ENCODE measurements at places on chromosomes 1 and 21. TPM values are rescaled to one million over a fixed set of nuclear protein-coding genes. Genes with fewer than 3 reads are reported as not detected.

AGT gene
- total RNA-seq, result 1,265 TPM

DISP1 gene
- total RNA-seq, result 2.7 TPM

MACO1 gene
- 32.9 TPM for total RNA-seq

TRIM63 gene
- 3.5 TPM for total RNA-seq

EPHB2 gene
- total RNA-seq, result 1.8 TPM

TFF2 gene
- 0.57 TPM for total RNA-seq

CCDC30 gene
- 0.93 TPM for total RNA-seq

BRDT gene
- not detected for total RNA-seq

PCBP3 gene
- total RNA-seq, result 0.77 TPM

SMIM1 gene
- 3.8 TPM for total RNA-seq

CFAP410 gene
- total RNA-seq, result 9.1 TPM

DNA sequence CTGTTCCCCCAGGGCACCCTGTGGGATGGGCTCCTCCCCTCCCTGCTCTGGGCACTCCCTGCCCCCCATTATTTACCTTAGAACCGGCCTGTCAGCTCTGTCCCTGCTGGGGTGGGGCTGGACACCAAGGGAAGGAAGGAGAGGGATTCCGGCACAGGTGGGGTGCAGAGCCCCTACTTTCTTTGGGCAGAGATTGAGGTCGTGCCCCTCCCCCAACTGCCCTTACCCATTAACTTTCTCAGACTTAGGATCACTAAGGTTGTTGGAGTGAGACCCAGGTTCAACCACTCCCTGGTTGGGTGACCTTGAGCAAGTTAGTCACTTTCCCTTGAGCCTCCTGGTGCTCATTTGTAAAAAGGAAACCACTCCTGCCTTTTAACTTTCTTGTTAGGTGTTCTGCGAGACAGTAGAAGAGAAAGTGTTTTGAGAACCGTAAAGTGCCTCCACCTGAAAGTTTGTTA is 57.0 kb upstream of the SYNC start:
- no peaks in the 10 kb centered on the region for H3K27me3 ChIP-seq
- peak; percentile 55 for DNase-seq
- H3K4me3 ChIP-seq, result no peak overlapping the region
- peaks cover 4% of the 10 kb centered on the region for H3K4me1 ChIP-seq
- peak overlapping the region; percentile 35 for H3K27ac ChIP-seq
- H3K36me3 ChIP-seq, result no peaks in the 10 kb centered on the region

GRCh38 chr1:40687661-40688060 is 3.8 kb upstream of the NFYC start:
- H3K27me3 ChIP-seq, result no peaks in the 10 kb centered on the region
- no peaks in the 10 kb centered on the region for H3K4me1 ChIP-seq
- H3K36me3 ChIP-seq, result no peaks in the 10 kb centered on the region
- DNase-seq, result no peak
- H3K27ac ChIP-seq, result no peak overlapping the region
- no peak overlapping the region for H3K4me3 ChIP-seq

- no peaks in the 10 kb centered on the region for H3K4me1 ChIP-seq
- H3K27ac ChIP-seq, result no peak overlapping the region
- DNase-seq, result no peak
- H3K36me3 ChIP-seq, result no peaks in the 10 kb centered on the region
- no peaks in the 10 kb centered on the region for H3K27me3 ChIP-seq
Observed at GRCh38 chr1:76428028-76428427, 353.5 kb downstream of the ST6GALNAC3 start.

DNA sequence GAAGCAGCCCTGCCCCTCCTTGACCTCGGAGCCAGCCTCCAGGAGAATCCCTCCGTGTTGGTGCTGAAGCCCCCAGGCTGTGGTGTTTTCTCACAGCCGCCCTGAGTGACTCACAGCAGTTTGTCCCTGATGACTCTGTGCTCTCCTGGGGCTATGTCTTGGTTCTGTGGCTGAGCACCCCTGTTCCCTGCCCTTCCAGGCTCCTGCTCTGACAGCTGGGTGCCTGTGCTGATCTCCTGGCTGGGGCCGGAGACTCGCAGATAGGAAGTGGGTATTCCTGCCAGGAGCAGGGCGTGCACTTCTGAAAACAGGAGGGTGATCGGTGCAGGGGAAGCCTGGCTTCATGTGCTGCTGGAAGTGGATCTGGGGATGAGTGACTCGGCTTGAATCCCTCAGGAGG is 34.5 kb downstream of the POFUT2 start:
- H3K36me3 ChIP-seq, result no peaks in the 10 kb centered on the region
- no peak overlapping the region for H3K4me3 ChIP-seq
- H3K27ac ChIP-seq, result no peak overlapping the region

DNA sequence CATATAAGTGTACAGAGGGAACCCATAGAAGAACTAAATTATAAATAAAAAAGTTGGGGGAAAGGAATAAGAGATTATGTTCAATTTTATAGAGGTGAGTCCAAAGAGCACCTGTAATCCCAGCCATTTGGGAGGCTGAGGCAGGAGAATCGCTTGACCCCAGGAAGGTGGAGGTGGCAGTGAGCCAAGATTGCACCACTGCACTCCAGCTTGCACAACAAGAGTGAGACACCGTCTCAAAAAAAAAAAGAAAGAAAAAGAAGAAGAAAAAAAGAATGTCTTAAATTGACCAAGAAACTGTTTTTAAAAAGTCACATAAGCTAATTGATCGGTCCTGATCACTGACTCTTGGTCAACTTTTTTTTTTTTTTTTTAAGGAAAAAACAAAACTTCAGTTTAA is 19.1 kb upstream of the ATF3 start:
- no peaks in the 10 kb centered on the region for H3K4me1 ChIP-seq
- no peaks in the 10 kb centered on the region for H3K27me3 ChIP-seq
- no peaks in the 10 kb centered on the region for H3K36me3 ChIP-seq
- DNase-seq, result no peak

DNA sequence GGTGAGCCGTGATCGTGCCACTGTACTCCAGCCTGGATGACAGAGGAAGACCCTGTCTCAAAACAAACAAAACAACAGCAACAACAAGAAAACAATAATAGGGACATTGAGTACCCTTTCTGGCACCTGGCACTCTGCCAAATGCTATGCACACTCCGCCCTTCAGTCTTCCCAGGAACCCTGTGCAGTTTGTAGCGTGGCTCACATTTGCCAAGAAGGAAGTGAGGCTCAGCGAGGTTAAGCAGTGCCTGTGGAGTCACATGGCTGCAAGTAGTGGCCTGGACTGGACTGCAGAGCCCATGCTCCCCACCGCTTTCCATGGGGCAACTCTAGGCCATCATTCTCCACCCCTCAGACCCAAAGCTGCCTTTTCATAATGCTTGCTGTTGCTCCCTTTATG is 5.3 kb upstream of the EVA1B start:
- no peak for DNase-seq
- H3K4me1 ChIP-seq, result no peaks in the 10 kb centered on the region
- no peaks in the 10 kb centered on the region for H3K27me3 ChIP-seq
- H3K36me3 ChIP-seq, result no peaks in the 10 kb centered on the region

DNA sequence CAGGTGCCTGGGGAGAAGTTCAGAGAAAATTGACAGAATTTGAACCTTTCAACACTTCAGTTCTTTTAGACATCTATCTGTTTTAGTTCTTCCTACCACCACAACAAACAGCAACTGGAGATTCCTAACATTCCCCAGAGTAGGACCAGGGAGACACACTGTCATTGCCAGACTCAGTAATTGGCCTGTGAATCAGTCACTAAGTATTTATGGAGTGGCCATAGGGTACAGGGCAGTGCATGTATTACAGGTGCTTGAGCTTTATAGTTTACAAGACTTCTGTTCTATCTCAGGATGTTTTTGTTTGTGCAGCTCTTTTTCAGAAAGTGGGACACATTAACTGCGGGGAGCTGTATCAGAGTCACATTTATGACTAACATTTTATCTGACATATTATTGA is 1.7 kb downstream of the CDC14A start:
- DNase-seq, result no peak
- H3K4me3 ChIP-seq, result peak overlapping the region; percentile 90
- peaks cover 13% of the 10 kb centered on the region for H3K4me1 ChIP-seq
- H3K27ac ChIP-seq, result no peak overlapping the region
- no peaks in the 10 kb centered on the region for H3K27me3 ChIP-seq

DNA sequence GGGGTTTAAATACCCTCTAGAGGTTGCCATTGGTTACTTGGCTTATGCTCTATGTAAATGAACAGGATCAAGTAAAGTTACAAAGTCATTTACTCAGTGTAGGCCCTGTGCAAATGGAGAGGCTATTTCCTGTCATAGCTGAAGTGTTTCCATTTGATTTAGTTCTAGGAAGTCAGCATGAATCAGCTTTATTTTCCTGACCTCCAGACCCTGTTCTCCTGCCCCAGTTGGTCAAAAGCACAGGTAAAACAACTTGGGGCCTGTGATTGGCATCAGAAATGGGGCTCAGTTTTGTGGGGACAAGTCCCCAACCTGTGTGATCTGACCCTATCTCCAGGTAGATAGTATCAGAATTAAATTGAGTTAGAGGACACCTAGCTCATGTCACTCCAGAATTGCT is 239.9 kb downstream of the HHAT start:
- H3K27me3 ChIP-seq, result no peaks in the 10 kb centered on the region
- no peaks in the 10 kb centered on the region for H3K4me1 ChIP-seq
- H3K27ac ChIP-seq, result no peak overlapping the region

- no peak for DNase-seq
- no peak overlapping the region for H3K27ac ChIP-seq
- no peaks in the 10 kb centered on the region for H3K27me3 ChIP-seq
- H3K4me1 ChIP-seq, result no peaks in the 10 kb centered on the region
- no peaks in the 10 kb centered on the region for H3K36me3 ChIP-seq
- no peak overlapping the region for H3K4me3 ChIP-seq
Observed at GRCh38 chr1:99107680-99108079, 103.0 kb upstream of the PLPPR5 start.

- no peak overlapping the region for H3K27ac ChIP-seq
- H3K27me3 ChIP-seq, result no peaks in the 10 kb centered on the region
- no peaks in the 10 kb centered on the region for H3K4me1 ChIP-seq
- H3K36me3 ChIP-seq, result no peaks in the 10 kb centered on the region
- H3K4me3 ChIP-seq, result no peak overlapping the region
Observed at GRCh38 chr1:10762153-10762523, 34.3 kb downstream of the CASZ1 start.

DNA sequence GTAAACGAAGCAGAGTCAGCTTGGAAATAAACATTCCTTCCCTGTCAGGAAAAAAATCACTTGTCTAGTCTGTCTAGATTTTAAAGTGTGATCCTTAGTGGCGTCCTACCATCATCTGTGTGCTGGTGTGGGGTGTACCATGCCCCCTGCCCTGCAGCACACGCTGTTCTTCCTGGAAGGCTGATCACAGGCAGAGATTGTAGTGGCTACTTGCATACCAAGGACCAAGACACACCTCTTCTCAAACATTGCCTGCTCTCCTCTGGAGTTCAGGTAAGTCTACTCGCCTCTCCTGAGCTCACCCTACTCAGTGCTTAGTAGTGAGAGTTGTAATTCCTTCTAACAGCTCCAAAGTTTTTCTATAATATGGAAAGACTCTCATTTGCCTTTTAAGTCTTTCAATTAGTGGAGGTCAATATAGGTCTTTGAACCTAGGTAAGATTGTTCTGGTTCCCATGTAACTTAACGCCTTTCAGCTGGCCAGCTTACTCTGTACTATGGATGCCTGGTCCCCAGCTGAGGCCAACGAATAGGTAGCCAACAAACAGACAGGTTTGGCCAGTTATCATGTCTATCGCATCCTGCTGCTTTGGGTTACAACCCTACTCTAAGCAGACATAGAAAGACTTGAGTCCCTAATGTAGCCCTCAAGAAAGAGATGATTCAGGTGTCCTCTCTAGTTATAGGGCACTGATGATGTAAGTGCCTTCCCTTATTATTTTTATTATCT is 55.4 kb downstream of the XCL1 start:
- H3K4me1 ChIP-seq, result no peaks in the 10 kb centered on the region
- DNase-seq, result no peak
- no peaks in the 10 kb centered on the region for H3K36me3 ChIP-seq
- H3K27me3 ChIP-seq, result no peaks in the 10 kb centered on the region

DNA sequence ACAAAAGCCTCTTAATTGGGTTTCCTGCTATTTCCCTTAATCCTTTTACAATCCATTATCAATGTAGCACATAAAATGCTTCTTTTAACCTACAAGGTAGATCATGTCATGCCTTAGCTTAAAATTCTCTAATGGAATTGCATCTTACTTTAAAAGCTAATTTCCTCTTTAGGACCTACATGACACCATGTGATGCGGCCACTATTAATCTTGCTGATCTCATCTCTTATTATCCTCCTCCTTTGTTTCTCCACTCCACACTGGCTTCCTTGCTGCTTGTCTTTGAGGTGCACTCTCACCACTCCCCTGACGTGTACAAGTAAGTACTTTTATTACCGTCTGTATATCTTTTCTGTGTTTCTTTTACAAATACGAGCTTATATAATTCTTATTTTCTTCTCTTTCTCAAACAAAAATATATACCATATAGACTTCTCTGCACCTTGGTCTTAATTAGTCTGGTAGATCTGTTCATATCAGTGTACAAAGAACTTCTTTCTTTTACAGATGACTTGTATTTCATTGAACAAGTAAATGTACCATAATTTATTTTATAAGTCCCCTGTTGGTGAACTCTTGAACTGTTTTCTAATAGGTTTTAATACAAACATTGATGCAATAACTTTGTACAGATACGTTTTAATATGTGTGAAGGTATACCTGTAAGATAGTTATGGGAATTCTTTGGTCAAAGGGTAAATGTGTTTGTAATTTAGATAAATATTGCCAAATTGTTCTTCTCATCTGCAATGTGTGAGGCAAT is 28.2 kb downstream of the GPR88 start:
- H3K27me3 ChIP-seq, result no peaks in the 10 kb centered on the region
- no peak overlapping the region for H3K27ac ChIP-seq
- no peak overlapping the region for H3K4me3 ChIP-seq
- H3K36me3 ChIP-seq, result no peaks in the 10 kb centered on the region
- no peaks in the 10 kb centered on the region for H3K4me1 ChIP-seq

DNA sequence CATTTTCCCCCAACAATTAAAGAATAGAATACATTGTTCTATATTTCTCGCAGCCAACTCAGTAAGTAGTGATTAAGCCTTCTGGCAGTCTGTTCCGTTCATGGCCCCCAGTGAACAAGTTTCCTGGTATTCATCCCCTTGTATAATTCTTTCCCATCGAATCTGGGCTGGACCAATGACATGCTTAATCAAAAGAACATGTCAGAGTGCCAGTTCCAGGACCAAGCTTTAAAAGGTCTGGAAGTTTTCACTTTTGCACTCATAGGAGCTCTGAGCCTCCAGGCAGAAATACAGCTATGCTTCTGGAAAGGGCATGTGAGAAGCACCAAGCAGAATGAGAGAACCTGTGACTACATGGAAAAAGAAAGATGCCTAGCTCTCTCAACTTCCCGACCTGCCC is 22.5 kb upstream of the DPYD start:
- no peaks in the 10 kb centered on the region for H3K36me3 ChIP-seq
- no peaks in the 10 kb centered on the region for H3K27me3 ChIP-seq
- H3K4me3 ChIP-seq, result no peak overlapping the region
- DNase-seq, result no peak
- no peak overlapping the region for H3K27ac ChIP-seq
- no peaks in the 10 kb centered on the region for H3K4me1 ChIP-seq

- H3K27ac ChIP-seq, result no peak overlapping the region
- no peak overlapping the region for H3K4me3 ChIP-seq
Observed at GRCh38 chr1:234768569-234769283, 158.7 kb upstream of the IRF2BP2 start.

- H3K36me3 ChIP-seq, result no peaks in the 10 kb centered on the region
- H3K4me1 ChIP-seq, result no peaks in the 10 kb centered on the region
- no peak for DNase-seq
Observed at GRCh38 chr1:10644307-10645128, 151.9 kb downstream of the CASZ1 start.

GRCh38 chr1:150881331-150882070 is 5.1 kb upstream of the ARNT start:
- H3K27ac ChIP-seq, result no peak overlapping the region
- no peaks in the 10 kb centered on the region for H3K36me3 ChIP-seq
- H3K27me3 ChIP-seq, result no peaks in the 10 kb centered on the region
- no peaks in the 10 kb centered on the region for H3K4me1 ChIP-seq

Data from right lobe of liver (tissue), 6 donors.